ENCODE measurements at places on chromosomes 5 and 9.

DNA sequence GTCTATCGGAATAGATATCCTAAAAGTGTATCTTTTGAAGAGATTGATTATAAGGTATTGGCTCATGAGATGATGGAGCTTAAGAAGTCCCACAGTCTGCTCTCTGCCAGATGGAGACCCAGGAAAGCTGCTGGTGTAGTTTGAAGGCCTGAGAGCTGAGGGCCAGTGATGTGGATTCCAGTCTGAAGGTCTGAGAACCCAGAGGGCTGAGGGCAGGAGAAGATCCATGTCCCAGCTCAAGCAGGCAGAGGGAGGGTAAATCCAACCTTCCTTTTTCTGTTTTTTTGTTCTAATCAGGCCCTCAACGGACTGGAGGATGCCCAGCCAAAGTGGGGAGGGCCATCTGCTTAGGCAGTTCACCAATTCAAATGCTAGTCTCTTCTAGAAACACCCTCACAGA lies 11.0 kb upstream of the ABL1 start:
- DNase-seq = no peak

- DNase-seq = no peak
Observed at GRCh38 chr5:133990396-133990795, 14.4 kb downstream of the VDAC1 start.

DNA sequence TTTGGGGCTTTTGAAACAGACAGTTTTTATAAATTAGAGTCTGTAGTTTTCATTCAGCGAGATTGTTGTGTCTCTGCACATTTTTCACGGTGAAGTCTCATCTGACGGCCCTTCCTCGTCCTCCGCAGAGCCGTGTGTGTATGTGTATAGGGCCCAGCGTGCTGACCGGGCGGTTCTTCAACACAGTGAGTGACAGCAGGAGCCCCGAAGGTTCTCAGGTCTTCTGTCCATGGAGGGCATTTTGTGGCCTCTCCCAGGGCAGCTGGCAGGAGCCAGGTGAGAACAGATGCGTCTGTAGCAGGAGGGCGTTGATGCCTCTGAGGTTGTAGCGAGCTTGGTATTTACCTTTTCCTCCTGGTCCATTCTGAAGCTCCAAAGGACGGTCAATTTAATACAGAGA lies 116.0 kb upstream of the LPCAT1 start:
- no peak for DNase-seq

DNA sequence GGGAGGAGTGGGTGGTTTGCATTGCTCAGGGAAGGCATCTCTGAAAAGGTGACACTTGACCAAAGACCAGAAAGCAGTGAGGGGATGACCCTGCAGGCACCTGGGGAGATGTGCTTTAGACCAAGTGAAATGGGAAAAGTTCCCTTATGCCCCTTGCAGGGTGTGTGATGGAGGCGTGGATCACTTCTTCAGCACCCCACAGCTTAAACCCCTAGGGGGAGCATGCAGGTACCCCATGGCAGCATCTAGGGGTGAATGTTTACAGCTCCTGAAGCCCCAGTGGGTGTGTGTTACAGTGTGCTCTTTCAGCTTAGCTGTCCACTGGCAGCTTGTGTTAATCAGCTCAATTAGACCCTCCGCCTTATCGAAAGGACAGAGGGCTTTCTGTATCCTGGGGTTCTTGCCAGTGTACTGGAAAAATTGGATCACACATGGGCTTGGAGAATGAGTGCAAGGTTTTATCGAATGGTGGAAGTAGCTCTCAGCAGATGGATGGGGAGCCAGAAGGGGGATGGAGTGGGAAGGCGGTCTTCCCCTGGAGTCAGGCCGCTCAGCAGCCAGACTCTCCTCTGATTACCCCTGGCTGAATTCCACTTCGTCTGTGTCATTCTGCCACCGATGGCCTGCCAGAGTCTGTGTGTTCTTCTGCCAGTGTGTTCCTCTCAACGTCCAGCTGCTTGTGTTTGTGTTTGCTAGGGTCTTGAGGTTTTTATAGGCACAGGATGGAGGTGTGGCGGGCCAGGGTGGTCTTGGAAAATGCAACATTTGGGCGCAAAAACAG lies 6.3 kb downstream of the BHMT2 start:
- no peak for DNase-seq

DNA sequence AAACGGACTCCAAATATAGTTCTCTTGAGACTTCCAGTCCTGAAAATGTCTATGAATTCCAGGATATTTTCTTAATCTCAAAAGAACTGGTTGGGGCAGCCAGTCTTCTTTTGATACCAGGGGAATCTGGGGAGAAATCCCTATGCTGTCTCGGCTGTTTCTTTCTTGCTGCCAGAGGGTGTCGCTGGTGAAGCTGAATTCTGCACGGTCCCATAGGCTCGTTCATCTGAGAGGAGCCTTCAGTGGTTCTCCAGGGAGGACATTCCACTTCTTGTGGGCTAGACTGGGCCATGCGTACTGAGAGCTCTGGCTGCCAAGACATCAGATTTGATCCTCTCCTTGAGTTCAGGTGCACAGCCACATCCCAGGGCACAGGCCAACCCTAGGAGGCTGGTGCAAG lies 155.0 kb upstream of the CLINT1 start:
- peak; percentile 66 for DNase-seq

- no peak for DNase-seq
Observed at GRCh38 chr9:116791326-116791725, 104.2 kb downstream of the TRIM32 start.

- DNase-seq = peak; percentile 55
Observed at GRCh38 chr5:21919414-21920022, 933.6 kb downstream of the CDH12 start.

GRCh38 chr5:66013906-66014305 lies 87.5 kb downstream of the ERBIN start:
- DNase-seq = no peak

DNA sequence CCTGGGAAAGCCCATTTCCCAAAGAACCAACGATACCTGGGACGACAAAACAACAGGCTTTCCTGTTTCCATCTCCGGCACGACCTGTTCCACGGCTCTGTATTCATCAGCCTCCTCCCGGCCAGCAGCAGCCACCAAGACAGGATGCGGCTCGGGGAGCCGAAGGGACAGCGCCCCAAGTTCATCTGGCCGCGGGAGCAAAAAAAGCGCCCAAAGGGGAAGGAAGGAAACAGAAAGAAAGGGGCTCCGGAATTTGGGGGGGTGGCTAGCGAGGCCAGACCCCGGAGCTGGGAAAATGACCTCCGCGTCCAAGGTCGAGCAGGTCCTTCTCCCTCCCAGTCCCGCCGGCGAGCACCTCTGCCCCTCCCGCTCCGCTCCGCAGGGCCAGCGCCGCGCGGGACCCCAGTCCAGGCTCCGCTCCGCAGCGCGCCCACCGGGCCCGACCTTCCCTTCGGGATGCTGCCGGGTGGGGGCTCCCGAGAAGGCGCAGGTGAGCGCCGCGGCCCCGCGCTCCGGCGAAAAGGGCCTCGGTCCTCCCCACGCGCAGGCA lies 608 bp downstream of the ELOVL7 start:
- peak; percentile 41 for DNase-seq

GRCh38 chr5:118578093-118578492 lies 410.3 kb downstream of the DTWD2 start:
- DNase-seq = no peak

DNA sequence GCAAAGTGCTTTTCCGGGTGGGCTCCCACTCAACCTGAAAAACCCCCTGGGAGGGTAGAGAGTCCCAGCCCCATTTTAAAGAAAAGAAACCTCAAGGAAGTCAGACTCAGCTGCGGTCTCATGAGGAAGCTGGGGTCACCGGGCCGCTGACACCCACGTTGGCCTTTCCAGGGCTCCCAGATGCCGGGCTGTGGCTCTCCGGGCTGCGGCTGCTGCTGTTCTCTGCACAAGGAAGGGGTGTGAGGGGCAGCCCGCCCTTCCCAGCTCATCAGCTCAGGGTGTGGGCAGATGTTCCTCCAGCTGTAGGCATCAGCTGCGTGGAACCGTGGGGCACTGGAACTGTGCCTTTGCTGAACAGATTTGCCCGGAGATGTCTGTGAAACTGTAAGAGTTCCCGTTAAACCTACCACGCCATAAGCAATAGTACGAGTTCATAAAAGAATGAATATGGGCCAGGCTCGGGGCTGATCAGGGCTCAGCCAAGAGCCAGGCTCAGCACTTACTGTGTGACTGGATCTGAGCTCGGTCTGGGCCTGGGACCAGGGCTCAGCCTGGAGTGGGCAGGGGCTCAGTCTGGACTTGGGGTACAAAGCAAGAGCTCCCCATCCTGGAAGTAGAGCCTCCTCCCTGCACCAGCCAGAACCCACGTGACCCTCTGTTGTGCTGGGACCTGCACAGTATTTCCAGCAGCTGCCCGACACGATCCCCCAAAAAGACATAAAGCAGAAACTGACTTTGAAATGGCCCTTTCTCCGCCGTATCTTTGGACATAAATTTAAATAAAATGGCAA lies 130.2 kb upstream of the PPP1R26 start:
- no peak for DNase-seq

- DNase-seq = no peak
Observed at GRCh38 chr5:62259699-62260250, 46.2 kb upstream of the KIF2A start.

DNA sequence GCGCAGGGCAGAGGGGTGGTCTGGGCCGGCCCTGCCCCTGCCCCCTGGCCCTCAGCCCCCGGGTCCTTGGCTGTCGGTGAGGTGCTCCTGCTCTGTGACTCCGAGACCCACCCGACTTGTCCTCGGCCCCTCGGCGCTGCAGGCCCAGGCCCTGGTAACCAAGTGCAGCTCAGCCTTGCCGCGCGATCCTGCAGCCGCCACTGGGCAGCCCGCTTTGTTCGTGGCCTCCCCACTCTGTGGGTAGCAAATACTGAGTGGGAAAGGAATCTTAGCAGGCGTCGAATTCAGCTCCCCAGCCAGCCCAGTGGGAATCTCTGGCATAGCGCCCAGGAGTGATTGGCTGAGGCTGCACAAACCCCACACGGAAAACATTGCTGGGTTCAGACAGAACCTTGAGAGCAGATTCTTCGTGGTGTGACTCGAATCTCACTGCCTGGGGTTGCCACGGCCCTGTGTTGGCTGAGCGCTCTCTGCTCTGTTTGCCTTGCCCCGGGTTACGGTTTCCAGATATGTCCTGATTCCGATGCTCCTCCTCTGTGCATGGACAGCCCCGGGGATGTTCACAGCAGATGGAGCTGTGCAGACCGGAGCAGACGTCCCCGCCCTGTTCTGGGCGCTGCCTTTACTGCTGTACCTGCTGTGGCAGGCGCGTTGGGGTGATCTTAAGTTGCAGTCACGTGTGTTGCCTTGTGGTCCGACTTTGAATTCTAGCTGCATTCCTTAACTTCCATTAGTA lies 13.4 kb upstream of the EXOC3 start:
- DNase-seq = no peak

DNA sequence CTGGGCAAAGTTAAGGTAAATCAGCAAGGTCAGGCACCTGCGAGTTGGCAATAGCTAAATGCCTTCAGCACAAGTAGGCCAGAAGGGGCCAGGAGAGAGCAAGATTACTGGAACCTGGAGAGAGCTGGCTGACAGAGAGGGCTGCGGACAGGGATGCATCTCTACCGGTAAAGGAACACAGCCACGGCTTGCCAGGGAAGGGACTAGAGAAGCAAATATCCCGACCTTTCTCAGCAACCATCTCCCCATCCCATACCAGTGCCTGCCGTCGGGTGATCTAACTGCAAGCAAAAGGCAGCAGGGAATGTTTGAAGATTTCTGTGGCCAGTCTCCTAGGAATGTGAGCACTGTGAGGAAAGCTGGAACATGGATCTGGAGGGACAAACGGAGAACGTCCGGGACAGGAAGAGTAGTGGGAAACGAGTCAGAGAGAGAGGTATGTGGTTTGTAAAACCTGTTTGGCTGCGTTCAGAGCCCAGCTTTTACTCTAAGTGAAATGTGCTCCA lies 15.9 kb upstream of the ABLIM3 start:
- no peak for DNase-seq

DNA sequence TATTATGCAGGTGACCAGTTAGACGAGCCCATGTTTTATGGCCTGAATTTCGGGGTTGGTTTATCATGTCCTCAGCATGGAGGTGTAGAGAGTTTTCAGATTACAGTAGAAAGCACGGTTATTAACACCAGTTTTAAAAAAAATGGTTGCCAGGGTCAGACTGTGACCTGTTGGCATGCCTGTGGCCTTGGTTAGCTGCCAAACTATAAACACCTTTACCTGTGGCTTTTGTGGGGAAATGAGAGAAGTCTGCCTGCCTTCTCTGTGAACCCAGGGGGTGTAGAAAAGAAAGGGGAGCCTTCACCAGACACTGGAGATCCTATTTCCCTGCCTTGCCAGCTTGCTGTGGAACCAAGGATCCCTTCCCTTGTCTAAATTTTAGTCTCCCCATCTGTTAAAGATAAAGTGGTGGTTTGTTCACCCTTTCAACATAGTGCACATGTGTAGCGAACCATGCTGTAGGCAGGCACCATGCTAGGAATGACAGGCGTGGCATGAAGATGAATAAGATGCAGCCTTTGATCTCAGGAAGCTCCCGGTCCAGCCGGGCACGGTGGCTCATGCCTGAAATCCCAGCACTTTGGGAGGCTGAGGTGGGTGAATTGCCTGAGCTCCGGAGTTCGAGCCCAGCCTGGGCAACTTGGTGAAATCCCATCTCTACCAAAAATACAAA lies 6.1 kb upstream of the PHF19 start:
- DNase-seq = no peak

- DNase-seq = no peak
Observed at GRCh38 chr5:53334431-53334941, 145.9 kb upstream of the FST start.

GRCh38 chr5:15014809-15015208 lies 143.2 kb upstream of the ANKH start:
- DNase-seq = no peak

DNA sequence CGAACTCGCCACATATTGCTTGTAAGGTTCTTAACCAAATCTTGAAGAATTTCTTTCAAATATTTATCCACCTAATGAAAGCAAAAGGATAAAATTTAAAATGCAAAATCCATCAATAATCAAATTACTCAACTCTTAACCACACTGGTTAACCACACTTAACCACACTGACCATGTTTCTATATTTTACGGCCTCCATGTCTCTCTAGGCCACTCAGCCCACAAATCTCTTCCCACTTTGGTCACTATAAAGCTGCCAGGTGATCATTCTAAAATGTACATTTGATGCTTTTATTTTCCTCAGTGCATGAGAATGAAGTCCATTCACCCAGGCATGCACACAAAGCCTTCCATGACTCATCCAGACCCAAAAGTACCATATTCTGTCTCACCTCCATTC lies 56.4 kb upstream of the OR2K2 start:
- no peak for DNase-seq

DNA sequence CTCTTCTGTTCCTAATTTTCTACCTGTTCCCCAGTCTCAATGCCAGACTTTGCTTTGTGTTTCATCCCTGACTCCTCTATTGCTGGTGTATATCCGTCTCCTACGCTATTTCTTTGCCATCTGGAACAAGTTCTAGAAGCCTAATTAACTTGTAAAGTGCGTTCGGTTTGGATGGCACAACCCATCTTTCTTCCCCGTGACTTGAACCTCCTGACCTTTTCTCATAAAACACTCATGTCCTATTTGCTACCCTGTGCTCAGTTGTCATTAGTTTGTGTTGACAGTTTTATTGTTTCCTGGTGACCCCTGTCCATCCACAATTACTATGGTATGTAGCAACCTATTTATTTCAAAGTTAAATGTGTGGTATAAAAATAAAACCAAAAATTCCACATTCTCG lies 323.5 kb downstream of the TLE4 start:
- no peak for DNase-seq

- peak; percentile 37 for DNase-seq
Observed at GRCh38 chr9:101458963-101459631, 23.5 kb upstream of the ALDOB start.

All from HAP-1 (cell line).